SK-N-MC (cell line): ENCODE measurements at places on chromosomes 2 and 18.

DNA sequence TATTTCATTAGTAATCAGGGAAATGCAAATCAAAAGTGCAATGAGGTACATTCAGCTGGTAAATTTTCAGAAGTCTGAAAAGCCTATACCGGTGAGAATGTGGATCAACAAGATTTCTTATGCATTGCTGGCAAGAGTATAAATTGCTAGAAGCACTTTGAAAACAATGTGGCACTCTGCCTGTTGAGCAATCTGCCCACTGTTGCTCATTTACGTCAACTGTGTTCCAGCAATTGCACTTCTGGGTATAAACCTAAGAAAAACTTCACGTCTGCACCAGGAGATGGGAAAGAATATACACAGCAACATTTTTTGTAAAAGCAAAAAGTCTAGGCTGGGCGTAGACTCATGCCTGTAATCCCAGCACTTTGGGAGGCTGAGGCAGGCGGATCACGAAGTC, 40.8 kb downstream of the MTERF4 start:
- DNase-seq = no peak

GRCh38 chr18:44651478-44651877, 29.2 kb upstream of the SETBP1 start:
- DNase-seq = no peak

GRCh38 chr2:5777131-5777535, 84.9 kb downstream of the SOX11 start:
- DNase-seq = no peak

- DNase-seq = no peak
These were observed 17.8 kb upstream of the FAM98A start for GRCh38 chr2:33616873-33617272.

- no peak for DNase-seq
These were observed 793.5 kb upstream of the SOX11 start for GRCh38 chr2:4898706-4899105.

- DNase-seq = no peak
These were observed 63.0 kb downstream of the RHBDD1 start for GRCh38 chr2:226898897-226899296.

DNA sequence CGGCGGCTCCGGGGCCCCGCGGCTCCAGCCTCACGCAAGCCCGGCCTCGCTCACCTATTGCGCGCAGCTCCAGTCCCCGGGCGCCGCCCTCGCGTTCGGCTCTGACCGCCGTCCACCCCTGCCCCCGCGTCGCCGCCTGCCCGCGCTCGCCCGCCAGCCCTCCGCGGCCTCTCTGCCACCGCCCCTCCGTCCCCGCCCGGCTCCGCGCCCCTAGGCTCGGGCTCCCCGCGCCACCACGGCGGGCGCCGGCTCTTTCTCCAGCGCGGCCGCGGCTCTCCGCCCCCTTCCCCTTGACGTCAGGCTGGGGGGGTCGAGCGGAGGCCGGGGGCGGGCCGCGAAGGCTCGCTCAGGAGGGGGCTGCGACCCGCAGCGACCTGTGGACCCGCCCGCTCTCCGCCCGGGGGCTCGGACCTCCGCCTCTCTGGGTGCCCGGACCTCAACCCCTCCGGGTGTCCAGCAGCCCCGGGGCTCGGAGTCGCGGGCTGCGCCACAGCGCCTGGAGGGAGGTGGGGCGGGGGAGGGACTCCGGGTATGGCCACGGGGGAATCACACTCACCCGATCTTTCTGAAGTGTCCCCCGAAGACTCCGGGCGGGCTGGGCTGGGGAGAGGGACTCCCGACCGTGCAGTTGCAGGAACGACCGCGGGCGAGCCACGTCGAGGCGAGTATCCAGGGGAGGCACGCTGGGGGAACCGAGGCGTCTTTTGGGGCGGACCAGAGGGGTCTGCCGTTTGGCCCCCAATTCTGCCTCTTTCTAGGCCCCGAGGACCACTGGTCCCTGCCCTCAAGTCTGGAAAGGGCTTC, at the start of gene SEMA4C:
Gene SEMA4C (minus strand): TSS at position 259 of the 804 bp plus-strand sequence. CDS start 2,194 bp downstream, outside the sequence.
- no peak for DNase-seq

- no peak for DNase-seq
These were observed 136.6 kb upstream of the SEC11C start for GRCh38 chr18:59002974-59003594.

DNA sequence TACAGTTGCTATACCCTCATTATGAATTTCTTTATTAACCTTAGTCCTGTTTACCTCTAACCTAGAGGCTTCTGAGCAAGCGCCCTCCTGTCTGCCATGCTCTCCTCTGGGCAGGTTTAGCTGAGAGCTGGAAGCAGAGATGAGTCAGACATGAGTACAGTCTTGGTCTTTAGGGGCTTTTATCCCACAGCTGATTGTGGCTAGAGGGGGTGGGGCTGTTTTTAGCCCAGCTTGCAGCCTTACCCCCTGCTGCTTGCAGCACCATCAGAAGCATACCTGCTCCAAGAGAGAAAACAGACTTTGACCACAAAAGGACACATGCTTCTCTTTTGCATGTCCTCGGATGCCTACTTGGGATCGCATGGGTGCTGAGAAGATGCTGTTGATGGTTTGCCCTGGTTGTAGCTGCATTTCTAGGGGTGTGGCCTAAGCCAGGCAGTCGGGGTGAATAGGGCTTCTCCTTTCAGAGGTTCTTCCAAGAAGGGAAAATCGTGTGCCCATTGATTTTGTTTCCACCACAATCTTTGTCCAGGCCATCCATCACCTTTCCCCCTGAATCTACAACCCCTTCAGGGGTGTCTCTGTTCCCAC, 115.0 kb upstream of the LGALSL start:
- DNase-seq = no peak

DNA sequence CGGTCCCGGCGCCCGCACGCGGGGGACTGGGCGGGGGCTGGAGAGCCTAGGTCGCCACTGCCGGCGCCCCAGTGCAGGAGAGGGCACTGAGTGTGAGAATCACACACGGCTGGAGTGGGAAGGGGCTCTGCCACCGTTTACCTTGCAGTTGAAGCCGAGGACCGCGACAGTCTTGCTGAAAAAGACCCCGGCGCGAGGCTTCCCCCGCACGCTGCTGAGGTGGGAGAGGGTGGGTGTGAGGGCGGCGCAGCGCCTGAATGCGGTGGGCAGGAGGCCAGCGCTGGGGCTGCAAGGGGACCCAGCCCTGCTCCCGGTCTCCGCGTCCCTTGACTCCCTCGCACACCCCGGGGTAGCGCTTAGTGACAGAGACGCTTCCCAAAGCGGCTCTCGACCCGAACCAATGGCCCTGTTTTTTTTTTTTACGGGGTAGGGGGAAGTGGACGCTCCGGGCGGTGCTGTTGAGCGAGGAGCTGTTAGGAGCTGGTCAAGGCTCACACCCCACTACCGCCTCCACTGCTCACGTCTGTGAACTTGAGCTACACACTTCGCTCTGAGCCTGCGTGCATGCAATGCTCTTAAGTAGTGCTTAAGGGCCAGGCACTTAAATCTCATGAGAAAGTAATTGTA, 794 bp downstream of the NOTO start:
- no peak for DNase-seq

GRCh38 chr18:69492861-69493260, 92.2 kb downstream of the DOK6 start:
- no peak for DNase-seq

- DNase-seq = no peak
These were observed 2.0 kb downstream of the KCMF1 start for GRCh38 chr2:84972932-84973331.

DNA sequence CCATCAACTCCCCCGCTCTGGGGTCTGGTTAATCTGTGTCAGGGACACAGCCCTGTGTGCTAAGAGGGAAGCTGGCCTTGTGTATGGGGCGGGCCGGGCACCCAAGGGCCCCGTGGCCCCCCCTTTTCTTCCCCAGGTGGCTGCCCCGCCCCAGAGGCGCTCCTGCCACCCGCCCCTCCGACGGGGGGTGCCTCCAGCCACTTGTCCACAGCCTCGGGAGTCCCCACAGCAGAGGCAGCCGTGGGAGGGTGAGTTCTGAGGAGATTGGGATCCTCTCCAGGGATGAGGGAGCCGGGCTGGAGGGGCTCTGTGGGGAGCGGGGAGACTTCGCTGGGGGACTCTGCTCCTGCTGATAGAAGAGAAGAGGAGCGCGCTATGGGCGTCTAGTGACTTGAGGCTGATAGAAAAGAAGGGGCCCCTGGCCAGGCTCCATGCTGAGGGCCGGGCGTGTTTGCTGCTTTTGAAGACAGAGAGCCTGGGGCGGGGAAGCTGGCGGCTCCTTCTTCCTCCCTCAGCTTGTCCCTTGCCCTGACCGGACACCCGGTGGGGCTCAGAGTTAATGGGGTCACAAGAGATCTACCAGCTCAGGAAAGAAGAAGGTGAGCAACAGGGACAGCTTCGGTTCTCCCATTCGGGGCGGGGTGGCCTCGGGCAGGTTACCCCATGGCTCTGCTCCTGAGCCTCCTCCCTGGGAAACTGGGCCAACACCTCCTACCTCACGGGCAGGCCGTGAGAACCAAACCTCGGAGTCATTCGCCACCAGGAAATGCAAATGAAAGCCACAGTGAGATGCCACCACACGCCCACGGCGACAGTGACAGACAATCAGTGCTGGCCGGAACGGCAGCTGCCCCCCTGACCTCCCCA, 89.4 kb upstream of the TAF1B start:
- no peak for DNase-seq

DNA sequence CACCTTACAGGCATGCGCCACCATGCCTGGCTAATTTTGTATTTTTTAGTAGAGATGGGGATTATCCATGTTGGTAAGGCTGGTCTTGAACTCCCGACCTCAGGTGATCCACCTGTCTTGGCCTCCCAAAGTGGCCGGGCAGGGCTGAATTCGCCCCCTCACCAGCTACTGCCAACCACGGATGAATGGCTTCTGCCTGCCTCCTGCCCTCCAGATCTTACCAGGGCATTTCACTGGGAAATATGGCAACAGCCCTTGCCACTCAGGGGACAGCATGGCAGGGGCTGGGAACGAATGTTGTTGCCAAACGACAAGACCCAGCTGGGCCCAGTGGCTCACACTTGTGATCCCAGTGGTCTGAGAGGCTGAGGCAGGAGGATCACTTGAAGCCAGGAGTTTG, 1.8 kb upstream of the ALPP start:
- no peak for DNase-seq

- DNase-seq = no peak
These were observed 20.5 kb upstream of the NYAP2 start for GRCh38 chr2:225378984-225379383.

- DNase-seq = no peak
These were observed 460.1 kb downstream of the NR4A2 start for GRCh38 chr2:155872396-155872795.
